ENCODE measurements at places on chromosomes 1 and 21.

DNA sequence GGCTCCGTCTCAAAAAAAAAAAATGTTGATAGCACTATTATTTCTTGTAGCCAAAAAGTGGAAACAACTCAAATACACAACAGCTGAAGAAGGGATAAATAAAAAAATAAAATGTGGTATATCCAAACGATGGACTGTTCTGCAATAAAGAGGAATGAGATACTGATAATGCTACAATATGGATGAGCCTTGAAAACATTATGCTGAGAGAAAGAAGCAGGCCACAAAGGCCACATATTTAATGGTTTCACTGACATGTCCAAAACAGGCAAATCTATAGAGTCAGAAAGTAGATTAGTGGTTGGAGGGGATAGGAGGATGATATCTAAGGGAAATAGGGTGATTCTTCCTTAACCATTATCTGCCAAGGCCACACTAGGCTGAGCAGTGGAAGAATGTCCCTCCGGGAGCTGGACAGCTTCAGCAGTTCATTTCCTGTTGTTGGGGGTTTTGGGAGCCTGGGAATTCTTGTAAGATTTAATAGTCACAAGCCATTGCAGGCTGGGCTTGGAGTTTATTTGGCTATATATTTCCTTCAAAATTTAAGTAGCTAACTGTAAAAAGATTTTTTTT lies 53.5 kb downstream of the ST3GAL3 start:
- no peak for DNase-seq

DNA sequence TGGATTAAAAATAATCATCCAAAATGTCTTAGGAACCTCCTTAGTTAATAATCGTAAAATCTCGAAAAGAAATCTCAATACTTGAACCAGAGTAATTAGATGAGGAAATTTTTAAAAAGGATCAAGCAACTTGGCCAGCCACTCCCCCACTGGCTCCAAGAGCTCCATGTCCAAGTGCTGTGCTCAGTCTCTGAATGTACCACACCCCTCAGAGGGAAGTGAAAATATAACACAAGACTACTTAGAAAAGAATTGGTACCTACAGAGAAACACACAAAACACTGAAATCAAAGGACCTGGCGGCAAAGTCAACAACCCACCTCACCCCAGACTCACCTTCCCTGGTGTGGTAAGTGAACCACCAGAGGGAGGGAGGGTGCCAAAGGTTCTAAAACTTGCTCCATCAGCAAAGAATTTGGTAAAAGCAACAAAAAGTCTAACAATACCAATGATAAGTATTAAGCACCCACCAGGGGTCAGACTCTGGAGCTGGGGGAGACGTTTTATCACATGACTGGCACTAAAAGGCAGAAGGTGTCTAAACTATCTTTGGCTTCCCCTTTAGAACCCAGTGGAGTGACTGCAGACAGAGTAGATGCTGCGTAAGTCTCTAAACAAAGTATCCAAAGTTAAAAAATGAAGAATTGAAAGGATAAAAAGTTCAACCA lies 14.0 kb downstream of the LBR start:
- no peak for DNase-seq

- DNase-seq: no peak
Observed at GRCh38 chr21:33816174-33816573, 99.4 kb downstream of the ATP5PO start.

DNA sequence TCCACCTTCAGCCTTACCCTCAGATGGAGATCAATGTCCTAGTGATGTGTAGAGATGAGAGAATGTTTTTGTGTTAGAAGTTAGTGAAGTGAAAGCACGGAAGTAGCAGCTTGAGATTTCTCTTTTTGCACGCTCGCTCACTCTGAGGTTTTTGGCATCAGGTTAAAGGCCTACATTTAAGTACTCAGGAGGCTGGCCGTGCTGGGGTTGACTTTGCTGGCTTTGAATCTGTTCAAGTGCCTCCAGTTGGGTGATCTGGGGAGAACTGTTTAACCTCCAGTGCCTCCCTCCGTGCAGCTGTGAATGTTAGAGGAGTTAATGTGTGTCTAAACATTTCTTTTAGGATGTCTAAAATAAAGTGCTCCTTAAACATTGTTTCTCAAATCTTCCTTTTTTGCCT lies 13.9 kb downstream of the PHGDH start:
- DNase-seq: no peak

- no peak for DNase-seq
Observed at GRCh38 chr1:155598842-155599331, 11.1 kb upstream of the MSTO1 start.

DNA sequence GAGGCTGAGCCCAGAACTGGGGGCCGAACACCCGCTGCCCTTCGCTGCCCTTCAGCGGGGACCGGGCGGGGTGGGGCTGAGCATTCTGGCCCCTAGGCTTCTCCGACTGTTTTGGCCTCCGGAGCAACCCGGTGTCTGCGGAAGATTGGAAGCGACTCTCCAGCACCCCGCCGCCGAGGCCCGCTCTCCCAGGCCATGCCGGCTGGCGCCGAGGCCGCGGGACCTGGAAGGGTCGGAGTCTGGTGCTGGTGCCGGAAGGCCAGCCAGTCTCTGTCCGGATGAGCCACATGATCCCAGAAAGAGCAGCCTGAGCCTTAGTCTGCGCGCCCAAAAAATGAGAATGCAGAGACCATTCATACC lies 272.0 kb downstream of the FOXD2 start:
- no peak for DNase-seq

- DNase-seq: peak; percentile 75
Observed at GRCh38 chr1:202691816-202692215, 18.4 kb downstream of the SYT2 start.

- DNase-seq: no peak
Observed at GRCh38 chr1:35454616-35455015, 102.6 kb downstream of the KIAA0319L start.

DNA sequence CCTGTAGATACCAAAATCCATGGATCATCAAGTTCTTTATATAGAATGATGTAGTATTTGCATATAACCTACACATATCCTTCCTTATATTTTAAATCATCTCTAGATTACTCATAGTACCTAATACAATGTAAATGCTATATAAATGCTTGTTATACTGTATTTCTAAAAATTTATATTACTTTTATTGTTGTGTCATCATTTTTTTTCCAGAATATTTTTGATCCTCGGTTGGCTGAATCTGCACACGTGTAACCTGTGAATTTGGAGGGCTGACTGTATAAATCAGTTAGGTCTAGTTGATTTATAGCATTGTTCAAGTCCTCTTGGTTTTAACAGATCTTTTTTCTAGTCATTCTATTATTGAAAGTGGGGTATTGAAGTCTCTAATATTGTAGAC lies 23.3 kb downstream of the OBSCN start:
- no peak for DNase-seq

DNA sequence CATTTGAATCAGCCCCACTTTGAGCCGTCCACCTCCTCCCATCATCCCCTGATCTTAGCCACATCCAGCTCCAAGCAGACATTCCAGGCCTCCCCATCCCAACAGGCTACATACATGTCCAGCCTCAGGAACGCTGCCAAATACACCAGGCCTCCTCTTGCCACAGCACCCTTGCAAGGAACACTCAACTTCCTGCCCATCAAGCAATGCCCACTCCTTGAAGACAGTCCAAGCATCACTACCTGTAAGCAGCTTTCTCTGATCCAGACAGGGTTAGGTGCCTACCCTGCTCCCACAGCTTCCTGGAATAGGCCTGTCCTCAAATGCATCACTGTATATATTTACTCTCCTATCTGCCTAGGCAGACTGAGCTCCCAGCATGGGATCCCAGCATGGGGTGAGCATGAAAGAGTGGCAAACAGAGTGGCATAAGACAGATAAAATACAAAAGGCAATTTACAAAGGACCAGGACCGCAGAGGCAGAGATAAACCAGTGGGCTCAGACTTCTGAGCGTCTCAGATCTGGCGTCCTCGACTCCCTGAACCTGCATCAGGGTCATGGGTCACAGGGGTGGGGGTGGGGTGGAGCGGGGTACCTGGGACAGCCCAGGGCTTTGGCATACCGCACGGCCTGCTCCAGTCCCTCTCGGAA lies 816 bp downstream of the HYI start:
- DNase-seq: peak; percentile 45

DNA sequence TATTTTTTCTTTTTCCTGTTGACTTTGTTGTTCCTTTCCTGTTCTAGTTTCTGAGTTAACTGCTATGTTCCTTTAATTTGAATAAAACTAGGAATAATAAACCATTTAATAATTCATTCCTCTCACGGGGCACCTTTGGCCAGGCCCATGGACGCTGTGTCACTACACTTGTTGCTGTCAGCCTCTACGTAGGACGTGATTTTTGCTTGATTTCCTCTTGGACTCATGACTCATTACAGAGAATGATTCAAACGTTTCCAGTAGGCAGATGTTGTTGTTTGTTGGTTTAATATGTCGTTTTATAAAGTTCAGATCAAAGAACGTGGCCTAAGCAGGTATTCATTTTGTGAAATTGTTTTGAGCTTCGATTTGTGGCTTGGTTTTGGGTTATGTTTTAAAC lies 9.1 kb upstream of the SLC19A1 start:
- no peak for DNase-seq

DNA sequence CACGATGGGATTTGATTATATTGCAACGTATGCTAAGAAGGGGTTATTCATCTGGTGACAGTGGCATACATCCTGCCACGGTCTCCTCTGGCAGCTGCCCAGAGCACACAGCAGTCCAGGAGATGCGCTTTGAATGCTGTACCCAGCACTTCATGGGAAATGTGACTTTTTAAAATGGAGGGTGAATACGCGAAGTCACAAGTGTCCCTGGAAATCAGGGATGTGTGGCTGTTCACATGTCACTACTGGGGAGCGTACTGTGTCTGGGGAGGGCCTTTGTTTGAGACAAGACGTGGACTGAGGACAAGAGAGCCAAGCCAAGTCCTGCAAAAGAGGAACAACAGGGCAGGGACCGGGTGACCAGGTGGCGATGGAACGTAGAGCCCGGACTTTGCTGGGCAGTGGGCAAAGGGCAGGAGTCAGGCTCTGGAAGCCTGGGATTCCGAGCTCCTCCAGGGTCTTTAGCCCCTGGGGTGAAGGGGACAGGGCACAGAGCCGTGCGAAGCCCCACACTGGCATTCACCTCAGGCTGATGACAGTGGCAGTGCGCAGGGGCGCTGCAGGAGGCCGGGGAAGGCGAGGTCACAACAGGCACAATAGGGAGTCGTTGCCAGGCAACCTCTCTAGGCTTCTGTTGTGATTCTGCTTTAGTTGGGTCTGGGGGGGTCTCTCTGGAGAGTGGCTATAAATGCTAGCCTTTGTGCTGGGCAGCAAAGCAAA lies 11.4 kb upstream of the ZBTB21 start:
- DNase-seq: no peak

- DNase-seq: no peak
Observed at GRCh38 chr1:217211486-217211885, 419.4 kb downstream of the GPATCH2 start.

DNA sequence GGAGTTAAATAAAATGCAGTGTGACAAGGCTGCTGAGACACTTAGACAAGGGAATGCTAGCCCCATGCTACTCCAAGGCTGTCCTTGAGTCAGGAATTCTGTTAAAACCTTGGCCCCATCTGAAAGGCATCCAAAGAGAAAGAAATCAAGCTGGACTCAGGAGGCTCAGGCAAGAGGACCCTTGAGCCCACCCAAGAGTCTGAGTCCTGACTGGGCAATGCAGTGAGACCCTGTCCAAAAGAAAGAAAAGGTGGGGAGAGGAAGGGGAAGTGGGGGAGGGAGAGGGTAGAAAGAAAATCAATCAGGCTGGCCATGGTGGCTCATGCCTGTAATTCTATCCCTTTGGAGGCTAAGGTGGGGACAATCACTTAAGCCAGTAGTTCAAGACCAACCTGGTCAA lies 26.7 kb downstream of the CLSTN1 start:
- DNase-seq: no peak

DNA sequence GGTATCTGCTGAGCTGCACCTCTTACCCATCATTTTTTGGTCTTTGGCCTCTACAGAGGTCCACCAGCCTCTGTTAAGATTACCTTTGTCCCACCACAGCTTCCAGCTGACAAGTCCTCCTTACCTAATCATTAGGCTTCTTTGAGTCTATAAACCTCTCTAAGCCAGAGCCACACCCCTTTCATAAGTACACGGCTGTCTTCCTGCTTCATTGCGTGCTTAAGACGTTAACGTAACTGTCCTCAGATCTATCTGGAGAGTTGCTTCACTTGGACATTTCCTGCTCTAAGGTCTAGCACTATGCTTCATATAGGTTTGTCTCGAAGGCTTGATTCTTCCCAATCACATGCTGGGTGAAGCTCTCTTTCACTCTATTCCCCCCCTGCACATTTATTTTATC lies 71.0 kb upstream of the CACHD1 start:
- DNase-seq: no peak

DNA sequence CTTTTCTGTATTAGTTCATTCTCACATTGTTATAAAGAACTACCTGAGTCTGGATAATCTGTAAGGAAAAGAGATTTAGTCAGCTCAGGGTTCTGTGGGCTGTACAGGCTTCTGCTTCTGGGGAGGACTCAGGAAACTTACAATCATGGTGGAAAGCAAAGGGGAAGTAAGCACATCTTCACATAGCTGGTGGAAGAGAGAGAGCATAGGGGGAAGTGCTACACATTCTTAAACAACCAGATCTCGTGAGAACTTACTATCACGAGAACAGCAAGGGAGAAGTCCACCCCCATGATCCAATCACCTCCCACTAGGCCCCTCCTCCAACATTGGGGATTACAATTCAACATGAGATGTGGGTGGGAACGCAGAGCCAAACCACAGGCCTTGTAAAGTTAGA lies 37.9 kb upstream of the AHCTF1 start:
- no peak for DNase-seq

DNA sequence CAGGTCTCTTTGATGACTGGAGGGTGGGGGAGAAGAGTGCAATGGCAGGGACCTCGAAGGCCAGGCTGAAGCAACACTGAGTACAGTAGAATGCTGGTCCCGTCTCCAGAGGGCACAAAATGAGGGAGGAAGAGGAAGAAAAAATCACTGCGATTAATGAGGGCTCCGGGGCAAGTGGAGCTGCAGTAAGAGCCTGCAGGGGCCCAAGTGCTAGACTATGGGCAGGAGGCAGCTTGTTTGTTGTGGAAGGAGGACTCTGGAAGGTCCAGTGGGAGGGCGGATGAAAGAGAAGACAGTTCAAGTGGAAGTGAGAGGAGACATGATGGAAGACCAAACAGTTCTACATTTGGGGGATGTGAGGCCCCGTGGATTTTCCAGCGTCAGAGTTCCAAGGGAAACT lies 17.4 kb downstream of the TMCC2 start:
- DNase-seq: no peak

DNA sequence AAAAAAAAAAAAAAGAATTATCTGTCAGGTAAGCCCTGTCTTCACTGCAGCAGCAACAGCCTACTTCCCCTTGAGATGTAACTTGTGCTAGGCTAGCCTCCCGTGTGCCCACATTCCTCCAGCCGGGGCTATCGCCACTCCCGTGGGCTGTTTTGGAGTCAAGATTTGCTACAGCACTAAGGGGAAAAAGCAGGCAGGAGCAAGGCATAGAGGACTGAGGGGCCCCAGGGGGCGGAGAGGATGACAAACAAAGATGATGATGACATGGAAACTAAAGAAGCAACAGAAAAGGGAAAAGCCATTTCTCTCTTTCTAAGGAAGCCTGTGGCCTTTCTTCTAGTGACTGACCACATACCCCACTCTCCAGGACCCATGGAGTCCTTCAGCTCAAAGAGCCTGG lies 1.9 kb downstream of the TNFAIP8L2 start:
- DNase-seq: no peak

- DNase-seq: no peak
Observed at GRCh38 chr1:226436472-226436854, 28.6 kb upstream of the PARP1 start.
